ENCODE measurements at places on chromosomes 3 and 15. TPM values are rescaled to one million over a fixed set of nuclear protein-coding genes. Genes with fewer than 3 reads are reported as not detected.

DNA sequence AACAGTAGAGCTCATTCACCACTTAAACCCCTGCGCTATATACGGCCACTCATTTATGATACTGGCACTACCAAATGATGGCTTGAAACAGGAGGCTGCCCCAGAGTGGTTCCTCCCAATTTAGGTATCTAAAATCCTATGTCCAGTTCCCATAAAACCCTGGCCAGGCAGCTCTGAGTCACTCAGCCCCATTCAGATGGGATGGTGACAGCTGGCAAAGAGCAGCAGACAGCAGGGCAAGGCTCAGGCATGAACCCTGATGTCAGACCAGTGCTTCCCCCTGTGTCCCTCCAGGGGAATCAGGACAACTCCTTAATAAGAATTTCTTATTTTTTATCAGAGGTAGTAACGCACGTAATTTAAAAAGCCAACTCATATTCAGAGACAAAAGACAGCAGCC is 77.2 kb upstream of the RNU6-1 start:
- DNase-seq = no peak

Gene ACAD9
- total RNA-seq = 50.6 TPM

- no peak for DNase-seq
Observed at GRCh38 chr3:168859574-168859973, 763.9 kb upstream of the GOLIM4 start.

DNA sequence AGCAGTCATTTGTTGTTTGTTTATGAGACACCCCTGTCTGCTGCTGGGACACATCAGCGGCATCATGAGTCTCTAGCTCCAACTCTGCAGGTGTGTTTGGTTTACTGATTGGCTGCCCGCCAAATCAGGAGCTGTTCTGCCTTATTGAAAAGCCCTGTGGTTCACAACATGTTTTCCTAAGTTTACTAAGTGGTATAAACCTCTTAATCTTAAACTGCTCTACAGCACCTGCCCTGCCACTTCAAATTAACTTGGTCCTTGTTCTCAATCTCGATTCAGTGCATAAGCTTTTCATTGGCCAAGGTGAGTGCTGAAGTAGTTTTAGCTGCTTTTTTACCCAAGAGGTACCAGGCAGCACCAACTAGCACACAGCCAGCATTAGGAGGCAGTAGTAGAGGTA is 77.8 kb upstream of the WDR72 start:
- DNase-seq = no peak

Gene TRH
- total RNA-seq = not detected

DNA sequence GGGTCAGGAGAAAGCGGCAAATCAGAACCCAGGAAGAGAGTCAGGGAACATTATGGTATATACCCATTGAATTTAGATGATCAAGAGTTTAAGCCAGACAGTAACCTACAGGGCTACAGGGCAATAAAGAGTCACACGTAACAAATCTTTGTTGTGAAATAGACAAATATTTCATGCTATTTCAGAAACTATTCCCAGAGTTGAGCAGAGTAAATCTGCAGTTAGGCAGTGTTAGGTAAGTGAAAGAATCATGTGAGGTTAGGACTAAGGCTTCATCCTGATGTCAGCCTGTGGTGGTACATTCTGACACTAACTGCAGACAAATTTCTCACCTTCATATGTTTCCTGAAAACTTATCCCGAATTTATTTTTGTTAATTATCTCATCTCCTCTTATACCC is 153.0 kb downstream of the UBE2E2 start:
- no peak for DNase-seq

- DNase-seq = no peak
Observed at GRCh38 chr3:123524981-123525380, 59.9 kb downstream of the HACD2 start.

Gene MRPL47
- total RNA-seq = 42.7 TPM

- peak; percentile 80 for DNase-seq
Observed at GRCh38 chr15:29103824-29104565, 165.6 kb downstream of the NSMCE3 start.

DNA sequence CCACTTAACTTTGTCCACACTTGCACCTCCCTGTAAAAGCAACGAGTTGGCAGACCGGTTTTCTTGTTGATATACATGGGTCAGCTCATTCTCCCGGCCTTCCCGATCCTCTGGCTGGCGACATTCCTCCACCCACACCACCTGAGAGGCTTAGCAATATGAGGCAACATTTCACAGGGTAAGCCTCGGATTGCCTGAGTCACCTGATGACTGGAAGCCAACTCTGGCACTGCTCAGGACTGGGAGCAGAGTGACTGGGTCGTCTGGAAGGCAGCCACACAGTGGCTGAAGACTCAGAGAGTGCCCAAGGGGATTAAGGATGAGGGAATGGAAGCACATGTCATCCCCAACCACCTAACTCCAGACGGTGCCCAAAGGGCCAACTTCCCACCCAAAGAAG is 9.8 kb downstream of the HOMER2 start:
- no peak for DNase-seq

Gene MME
- total RNA-seq = not detected

- no peak for DNase-seq
Observed at GRCh38 chr3:15997274-15997943, 177.1 kb upstream of the GALNT15 start.

Gene RPL4
- total RNA-seq = 1,827 TPM

DNA sequence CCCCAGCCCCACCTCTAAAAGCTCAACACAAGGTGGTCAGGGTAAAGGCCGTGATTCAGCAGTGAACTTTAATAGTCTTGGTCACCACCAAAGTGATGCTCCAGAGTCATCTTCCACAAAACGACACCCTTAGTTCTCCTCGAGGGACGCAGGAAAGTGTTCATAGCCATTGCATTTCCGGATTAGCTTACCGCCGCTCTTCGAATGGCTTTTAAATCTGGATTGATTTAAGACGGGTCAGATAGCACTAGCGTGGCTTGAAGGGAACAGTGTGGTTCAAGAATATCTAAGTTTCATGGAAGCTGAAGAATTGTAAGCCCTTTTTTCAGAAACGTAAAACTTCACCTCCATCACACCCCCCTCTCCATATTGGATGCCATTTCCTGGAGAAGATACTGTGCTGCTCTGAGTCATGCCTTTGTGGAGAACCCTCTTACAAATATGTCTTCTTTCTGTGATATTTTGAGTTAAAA is 829 bp downstream of the RNF7 start:
- DNase-seq = no peak

GRCh38 chr3:124812291-124813265 is 74.6 kb downstream of the ITGB5 start:
- no peak for DNase-seq

DNA sequence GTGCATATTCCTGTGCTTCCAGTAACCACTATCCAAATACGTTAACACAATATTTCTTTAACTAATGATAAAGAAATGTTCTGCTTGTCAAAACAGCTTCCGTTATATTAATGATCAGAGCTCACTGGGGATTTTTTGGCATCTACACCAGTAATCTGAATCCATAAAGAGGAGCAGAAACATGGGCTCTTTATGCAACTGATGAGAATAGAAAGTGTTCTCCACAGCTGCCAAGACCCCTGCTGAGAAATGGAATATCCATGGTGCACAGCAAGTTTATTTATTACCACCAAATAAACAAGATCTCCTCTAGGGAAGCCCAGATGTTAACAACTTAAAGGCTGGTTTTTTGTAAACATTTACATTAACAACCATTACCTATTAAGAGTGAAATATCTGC is 54.5 kb downstream of the ALDH1A2 start:
- no peak for DNase-seq

DNA sequence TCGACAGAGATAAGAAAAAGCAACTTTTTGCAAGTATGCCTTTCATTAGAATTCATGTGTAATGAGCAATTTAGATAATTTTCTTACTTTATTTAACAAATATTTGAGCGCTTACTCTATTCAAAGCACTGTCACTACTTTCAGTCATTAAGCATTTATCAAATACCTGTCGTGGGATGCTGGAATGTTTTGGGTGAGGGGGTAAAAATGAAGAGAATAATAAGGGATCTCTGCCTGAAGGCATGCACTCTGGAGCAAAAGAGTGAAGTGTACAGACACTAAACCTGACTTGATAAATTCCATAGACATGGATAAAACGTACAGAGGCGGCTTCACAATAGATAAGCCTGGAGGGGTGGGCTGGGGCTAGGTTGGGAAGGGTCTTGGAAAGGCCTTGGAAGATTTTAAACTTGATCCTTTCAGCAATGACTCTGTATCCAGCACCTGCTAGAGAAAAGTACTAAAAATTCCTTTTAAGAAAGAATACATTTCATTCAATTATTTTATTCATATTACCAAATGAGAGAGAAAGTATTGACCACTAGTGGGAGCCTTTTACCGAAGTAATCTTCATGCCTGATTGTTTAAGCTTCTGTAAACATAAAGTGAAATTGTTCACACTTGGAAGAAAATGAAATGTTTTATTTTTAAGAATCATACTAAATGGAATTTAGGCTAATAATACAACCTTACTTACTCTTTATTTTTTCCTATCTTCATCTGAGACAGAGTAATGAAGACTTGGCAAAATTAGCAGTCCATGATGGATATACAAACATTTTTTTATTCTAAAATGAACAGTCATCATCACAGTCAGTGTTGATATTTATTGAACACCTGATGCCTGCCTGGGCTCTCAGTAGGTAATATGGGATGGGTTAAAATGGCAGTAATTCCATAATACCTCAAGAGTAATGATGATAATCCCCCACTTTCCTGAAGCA is 113.2 kb downstream of the PPP2R3A start:
- DNase-seq = no peak

GRCh38 chr3:55790596-55791350 is 303.7 kb upstream of the WNT5A start:
- no peak for DNase-seq

- DNase-seq = no peak
Observed at GRCh38 chr3:197424266-197424665, 125.9 kb upstream of the DLG1 start.

DNA sequence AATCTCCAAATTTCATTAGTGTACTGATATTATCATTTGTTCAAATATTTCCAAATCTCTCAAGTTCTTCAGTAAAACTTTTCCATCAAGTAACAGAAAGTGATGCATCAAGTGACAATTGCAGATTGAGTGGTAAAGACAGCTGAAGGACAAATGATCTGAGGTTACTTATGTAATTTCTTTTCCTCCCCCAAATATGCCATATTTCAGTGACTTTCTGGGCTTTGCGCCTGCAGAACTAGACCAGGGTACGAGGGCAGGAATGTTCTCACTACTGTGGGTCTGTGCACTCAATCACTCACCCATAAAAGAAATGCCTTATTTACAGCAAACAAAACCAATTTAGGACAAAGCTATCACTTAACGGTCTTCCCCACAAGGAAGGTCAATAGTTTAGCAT is 4.7 kb downstream of the SUCLG2 start:
- no peak for DNase-seq

DNA sequence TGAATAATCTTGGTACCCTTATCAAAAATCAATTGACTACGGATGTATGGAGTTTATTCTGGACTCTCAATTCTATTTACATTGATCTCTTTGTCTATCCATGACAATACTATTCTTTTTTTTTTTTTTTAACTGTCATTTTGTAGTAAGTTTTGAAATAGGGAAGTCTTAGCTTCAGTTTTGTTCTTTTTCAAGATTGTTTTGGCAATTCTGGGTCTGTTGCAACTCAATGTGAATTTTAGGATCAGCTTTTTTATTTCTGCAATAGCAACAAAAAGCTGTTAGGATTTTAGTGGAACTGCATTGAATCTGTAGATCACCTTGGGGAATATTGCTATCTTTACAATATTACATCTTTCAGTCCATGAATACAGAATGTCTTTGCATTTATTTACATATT is 21.4 kb downstream of the BTLA start:
- no peak for DNase-seq

GRCh38 chr3:197023241-197023997 is 6.2 kb downstream of the MELTF start:
- DNase-seq = no peak

Gene GALNT15
- total RNA-seq = not detected

Gene RETNLB
- not detected for total RNA-seq

DNA sequence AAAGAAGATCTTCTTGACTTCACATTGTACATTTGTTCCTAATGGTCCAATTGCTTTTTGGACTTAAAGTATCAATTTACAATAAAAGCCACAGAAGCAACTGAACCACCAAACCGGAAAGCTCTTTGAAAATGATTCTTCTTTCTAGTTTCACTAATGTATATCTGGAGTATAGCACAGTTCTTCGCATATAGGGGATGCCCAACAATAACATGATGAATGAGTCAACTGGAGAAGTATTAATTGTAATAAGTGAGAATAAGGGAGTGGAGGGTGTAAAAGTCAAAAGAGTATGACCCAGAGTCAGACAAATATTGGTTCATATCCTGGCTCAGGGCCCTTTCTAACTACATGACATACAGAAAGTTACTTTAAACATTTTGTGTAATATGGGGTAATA is 425.2 kb downstream of the ZBTB20 start:
- DNase-seq = no peak

Gene SLCO3A1
- 12.5 TPM for total RNA-seq

- DNase-seq = no peak
Observed at GRCh38 chr15:31101262-31102038, at the start of gene TRPM1. Gene TRPM1, minus strand, starts transcription at chr15:31101725. Its CDS starts 20,370 bp downstream, at chr15:31081355.

DNA sequence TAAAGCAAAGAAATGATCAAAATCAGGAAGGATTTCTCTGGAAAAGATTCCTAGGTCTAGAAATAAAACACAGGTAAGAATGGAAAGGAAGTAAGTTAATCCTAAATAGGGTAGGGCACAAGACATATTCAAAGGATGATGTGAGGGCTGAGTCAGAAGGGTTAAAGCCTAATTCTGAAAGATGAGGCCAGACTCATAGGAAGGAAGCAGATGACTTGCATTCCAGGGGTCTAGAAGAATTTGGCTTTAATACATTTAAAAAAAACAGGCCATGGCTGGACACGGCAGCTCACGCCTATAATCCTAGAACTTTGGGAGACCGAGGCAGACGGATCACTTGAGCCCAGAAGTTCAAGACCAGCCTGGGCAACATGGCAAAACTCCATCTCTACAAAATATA is 3.2 kb downstream of the SSR3 start:
- no peak for DNase-seq

Gene CPN2
- not detected for total RNA-seq

Gene SOX14
- total RNA-seq = not detected

DNA sequence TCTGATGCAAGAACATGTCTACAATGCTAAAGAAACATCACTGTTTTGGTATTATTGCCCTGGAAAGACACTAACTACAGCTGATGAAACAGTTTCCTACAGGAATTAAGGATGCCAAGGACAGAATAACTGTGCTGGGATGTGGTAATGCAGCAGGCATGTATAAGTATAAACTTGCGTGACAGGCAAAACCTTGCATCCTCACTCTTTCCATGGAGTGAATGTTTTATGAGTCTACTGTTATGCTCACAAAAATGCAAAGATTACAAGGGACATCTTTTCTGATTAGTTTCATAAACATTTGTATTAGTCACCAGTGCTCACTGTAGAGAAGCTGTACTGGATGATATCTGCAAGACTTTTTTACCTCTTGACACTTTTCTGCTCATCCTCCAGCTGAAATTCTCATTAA is 143.6 kb downstream of the NAALADL2 start:
- DNase-seq = no peak

- DNase-seq = no peak
Observed at GRCh38 chr15:59131456-59131855, 26.5 kb downstream of the CCNB2 start.

Gene GRAMD1C
- 0.26 TPM for total RNA-seq

Data from natural killer cell treated with Interleukin-12 subunit alpha and Interleukin-12 subunit beta and Interleukin-15 and Interleukin-18, amount 100 ng/mL, for 72 hours (primary cell).